ENCODE measurements at places on chromosomes 6 and 20.

- DNase-seq = no peak
These were observed 221.7 kb downstream of the SLC35F1 start for GRCh38 chr6:118128755-118129154.

GRCh38 chr20:40343390-40343789 is 345.6 kb downstream of the MAFB start:
- DNase-seq = no peak

GRCh38 chr6:31659649-31660380 is 763 bp downstream of the C6orf47 start:
- DNase-seq = no peak

- DNase-seq = peak; percentile 56
These were observed 27.8 kb upstream of the CENPW start for GRCh38 chr6:126312013-126312665.

DNA sequence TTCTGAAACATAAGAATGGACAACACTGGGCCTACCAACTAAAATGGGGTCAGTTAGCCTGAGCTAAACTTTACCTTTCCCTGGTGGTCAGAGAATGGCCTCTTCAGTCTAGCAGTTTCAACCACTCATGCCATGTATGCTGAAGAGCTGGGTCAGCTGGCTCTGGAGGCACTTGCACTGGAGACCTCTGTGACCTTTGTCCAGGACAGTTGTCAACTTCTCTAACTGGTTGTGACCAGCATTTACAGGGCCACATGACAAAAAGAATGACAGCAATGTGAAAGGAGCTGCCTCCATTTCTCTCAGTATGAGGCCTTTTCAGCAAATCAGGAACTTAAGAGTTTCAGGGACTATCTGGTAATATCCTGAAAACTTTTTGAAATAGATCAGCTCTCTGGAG is 59.9 kb upstream of the TMEM30A start:
- no peak for DNase-seq

DNA sequence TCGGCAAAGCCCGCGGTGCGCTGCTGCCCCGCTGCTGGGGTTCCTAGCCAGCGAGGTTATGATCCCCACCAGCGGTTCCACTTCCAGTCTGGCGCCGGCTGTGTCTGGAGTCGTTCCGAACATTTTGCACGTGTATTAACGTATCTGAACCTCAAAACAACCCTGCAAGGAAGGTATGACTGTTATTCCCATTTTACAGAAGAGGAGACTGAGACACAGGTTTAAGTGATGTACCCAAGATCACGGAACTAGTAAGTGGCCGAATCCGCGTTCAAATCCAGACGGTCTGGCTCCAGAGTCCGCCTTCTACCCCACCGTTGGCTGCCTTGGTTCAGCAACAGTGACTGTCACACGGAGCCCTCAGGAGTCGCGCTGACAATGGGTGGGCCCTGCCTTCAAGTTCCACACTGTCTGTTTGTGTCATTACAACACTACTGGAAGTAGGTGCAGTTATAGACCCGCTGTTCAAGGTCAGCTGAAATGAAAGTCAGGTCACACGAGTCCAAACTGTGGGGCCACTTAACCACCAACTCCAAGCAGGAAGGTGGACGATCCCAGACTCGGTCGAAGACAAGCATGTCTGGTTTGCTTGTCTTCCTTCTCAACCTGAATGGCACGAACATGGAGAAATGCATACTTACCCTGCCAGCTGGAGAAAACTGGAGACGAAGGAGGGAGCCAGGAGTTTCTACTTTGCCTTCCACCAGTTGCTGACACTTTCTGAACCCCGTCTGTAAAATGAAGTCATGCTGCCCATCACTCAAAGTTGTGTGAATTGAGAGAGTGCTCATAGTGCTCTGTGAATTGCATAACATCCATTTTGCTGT is 803 bp upstream of the SRXN1 start:
- DNase-seq = no peak

- DNase-seq = no peak
These were observed 226.7 kb downstream of the LMBRD1 start for GRCh38 chr6:69570106-69570505.

DNA sequence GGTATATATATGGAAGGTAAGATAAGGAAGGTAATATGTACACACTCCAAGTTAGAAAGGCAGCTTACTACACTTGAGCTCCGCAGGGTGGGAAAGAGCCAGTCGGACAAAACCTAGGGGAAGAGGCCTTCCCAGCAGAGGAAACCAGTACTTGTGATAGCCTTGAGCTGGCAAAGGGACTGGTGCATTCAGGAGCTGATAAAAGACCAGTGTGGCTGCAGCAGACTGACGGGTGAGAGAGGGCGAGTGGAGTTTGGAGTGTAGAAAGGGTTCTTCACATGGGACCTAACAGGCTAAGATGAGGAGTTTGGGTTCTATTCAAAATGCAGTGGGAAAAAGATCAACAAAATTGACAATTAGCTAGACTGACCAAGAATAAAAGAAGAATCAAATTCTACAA is 49.3 kb upstream of the KIF13A start:
- no peak for DNase-seq

DNA sequence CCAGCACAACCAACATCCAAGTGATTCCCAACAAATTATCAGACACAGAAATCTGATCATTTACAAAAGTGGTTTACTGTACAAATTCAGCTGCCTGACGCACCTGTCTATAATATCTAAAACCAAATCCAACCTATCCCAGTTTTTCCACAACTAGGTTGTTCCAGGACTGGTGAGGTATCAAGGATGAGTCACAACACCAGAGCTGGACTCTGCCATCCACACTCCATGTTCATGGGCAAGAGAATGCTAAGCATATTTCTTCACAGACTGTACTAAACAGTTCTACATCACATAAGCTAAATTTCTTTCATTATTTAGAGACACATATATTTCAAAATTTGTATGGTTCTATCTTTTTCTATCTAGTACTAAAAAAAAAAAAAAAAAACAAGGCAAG is 141.6 kb downstream of the BTBD9 start:
- DNase-seq = no peak

GRCh38 chr20:19017104-19017690 is 195.2 kb upstream of the SLC24A3 start:
- DNase-seq = no peak

DNA sequence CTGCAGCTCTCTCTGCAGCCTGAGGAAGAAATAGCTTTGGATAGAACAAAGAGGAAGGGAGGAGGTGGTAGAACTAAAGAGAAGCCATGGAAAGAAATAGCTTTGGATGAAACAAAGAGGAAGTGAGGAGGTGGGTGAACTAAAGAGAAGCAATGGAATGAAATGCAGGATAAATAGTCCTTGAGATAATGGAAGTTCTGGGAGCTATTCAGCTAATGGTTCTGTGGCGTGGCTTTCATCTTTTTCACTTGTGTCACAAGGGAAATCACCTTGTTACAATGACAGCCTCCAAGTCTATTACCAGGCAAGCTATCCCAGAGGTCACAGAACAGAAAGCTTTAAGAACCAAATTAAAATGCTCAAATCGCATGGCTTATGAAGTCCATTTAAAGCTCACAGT is 141.3 kb upstream of the ARG1 start:
- no peak for DNase-seq

DNA sequence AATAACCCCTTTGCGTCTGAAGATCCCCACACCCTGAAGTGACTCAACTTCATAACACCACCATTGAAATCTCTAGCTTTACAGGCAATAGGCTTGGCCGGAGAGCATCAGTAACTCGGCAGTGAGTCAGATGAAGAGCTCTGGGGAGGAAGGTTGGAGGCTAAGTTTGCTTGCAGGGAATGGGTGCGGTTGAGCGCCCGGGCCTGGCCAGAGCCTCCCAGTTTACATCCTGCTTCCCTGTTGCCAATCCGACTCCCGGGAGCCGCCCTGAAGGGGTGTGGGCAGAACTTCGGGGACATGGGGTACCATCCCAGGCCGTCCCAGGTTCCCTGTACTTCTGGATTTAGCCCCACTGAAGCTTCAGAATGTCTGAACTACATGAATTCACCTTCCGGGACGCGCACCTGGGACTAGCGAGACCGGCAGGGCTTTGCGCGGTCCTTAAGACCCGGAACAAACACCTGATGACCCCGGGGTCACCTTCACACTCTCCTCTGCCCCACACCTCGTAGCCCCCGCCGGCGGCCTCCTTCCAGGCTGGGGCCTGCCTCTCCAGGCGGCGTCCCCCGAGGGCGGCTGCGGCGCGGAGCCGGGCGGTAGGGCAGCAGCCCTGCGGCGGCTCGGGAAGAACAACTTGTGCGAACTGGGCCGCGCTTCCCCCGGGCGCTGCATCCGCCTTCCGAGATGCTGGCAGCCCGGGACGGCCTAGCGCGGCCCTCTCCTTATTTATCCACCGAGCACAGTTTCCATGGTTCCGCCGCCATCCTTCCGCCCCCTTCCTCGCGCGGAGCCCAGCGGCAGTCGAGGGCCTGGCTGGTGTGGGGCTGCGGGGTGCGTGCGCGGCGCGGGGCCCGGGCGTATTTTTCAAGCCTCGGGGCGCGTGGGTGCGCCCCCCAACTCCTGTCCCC is 56.6 kb upstream of the RREB1 start:
- peak; percentile 76 for DNase-seq

GRCh38 chr6:36241728-36242127 is 28.1 kb upstream of the PNPLA1 start:
- DNase-seq = no peak

DNA sequence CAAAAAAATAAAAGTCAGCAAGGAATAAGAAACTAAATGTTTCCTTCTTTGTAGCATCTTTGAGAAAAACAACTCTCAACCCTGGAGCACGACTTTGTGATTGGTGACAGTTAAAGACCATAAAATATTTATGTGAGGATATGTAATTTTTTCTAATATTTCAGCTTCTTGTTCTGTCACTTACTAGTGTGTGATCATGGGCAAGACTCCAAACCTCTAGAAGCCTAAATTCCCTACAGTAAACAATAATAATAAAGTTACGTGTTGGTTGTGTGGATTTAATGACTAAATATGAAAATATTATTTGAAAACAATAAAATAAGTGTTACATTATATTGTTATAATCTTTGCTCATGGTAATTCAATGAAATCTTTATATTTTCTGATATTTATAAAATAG is 735.6 kb upstream of the MARCKS start:
- no peak for DNase-seq

- DNase-seq = no peak
These were observed 324 bp upstream of the LAMP5 start for GRCh38 chr20:9514072-9514460.

DNA sequence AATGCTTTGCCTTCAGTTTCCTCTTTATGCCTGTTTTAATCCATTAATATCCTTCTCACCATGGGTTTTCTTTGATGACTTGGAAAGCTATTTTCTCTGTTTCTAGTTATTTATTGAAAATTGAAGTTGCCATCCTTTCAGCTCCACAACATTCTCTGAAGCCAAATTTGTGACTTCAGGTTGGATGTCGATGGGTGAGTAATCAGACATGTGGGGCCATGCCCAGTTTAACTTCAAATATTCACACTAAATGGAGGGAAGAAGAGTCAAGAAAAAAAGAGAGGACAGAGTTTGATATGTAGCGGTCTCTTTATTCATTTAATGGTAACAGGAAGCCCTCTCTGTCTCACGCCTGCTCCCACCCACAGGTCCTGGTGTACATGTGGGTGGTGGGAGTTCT is 89.1 kb upstream of the RIPOR2 start:
- DNase-seq = no peak

DNA sequence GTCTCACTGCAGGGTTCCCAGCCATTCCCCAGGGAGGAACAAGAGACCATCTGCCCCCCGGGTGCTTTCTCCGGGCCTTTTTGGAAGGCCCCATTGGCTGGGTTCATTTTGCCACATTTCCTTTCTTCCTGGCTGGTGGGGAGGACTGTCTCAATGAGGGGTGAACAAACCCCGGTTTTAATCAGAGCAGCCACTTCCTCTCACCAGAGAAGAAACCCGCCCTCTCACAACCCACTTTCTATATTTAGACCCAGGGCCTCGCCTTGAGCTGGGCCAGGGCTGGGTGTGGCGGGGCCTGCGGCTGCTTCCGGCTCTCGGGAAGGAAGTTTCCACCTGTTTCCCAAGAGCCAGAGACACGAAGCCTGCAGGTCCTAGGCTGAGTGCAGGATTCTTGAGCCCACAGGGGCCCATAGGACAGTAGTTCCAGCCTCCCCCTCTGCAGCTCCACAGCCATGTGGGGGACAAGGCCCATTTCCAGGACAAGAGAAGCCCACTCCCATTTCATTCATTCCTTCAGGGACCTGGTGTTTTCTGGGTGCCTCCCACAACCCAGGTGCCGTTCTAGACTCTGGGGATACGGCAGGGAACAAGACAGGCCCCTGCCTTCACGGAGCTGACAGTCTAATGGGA is 41.8 kb downstream of the RBM38 start:
- no peak for DNase-seq

GRCh38 chr20:58435237-58435636 is 46.2 kb downstream of the VAPB start:
- DNase-seq = no peak

- DNase-seq = peak; percentile 76
These were observed 314.8 kb upstream of the QKI start for GRCh38 chr6:163099621-163100171.

- no peak for DNase-seq
These were observed 50.6 kb upstream of the NELFCD start for GRCh38 chr20:58930496-58930895.

DNA sequence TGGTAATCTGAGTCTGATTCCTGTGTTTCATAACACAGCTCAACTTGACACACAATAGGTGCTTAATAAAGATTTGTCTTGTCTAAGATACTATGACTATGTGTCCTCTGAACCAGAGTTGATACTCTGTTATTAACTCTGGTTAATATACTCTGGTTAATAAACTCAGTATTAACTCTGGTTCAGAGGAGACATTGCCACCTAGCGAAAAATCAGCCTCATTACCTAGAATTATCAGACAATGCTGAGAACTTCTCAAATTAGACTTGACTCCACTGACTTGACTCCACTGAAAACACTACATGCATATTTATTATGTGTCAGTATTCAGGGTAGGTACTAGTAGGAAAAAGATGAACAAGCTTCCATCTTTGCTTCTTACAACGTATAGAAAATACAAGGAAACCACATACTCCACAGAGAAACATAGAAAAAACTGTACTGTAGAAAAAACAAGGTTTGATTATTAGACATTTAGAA is 73.9 kb downstream of the AHI1 start:
- peak; percentile 32 for DNase-seq

GRCh38 chr6:41039060-41039998 is at the start of gene UNC5CL:
TSS of gene UNC5CL (minus strand) at chr6:41039221. CDS start at chr6:41035074, 4,147 bp downstream.
- DNase-seq = peak; percentile 88

DNA sequence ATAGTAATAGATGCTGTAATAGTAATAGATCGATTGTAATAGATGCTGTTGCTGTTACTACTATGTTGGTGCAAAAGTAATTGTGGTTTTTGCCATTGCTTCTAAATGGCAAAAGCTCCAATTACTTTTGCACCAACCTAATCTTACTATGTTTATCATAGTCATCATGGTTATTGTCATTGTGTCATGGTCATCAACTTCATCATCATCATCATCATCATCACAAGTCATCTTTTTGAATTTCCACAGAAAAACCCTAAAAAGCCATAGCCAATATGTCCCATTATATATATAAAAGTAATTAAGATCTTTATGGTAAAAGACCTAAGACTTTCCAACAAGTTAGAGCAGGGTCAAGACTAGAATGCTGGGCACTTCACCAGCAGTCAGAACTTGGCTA is 435.1 kb upstream of the MARCKS start:
- DNase-seq = no peak

Data from iPS-NIHi11 (cell line).